ENCODE measurements at places on chromosomes 2 and 18. TPM values are rescaled to one million over a fixed set of nuclear protein-coding genes. Genes with fewer than 3 reads are reported as not detected.

CYP26B1 gene
- total RNA-seq = 0.19 TPM

UGT1A5 gene
- not detected for total RNA-seq

POMC gene
- total RNA-seq = 0.85 TPM

ACMSD gene
- total RNA-seq = 0.28 TPM

LOXHD1 gene
- total RNA-seq = not detected

PKDCC gene
- 25.1 TPM for total RNA-seq

LRP2 gene
- under 0.01 TPM for total RNA-seq

IFIH1 gene
- 8.5 TPM for total RNA-seq

CYTIP gene
- total RNA-seq = 5.9 TPM

ANKRD29 gene
- total RNA-seq = 3.9 TPM

BCL11A gene
- 0.19 TPM for total RNA-seq

CHRND gene
- total RNA-seq = not detected

ELOA2 gene
- total RNA-seq = not detected

CPO gene
- under 0.01 TPM for total RNA-seq

ERMN gene
- total RNA-seq = 0.28 TPM

Data from regular cardiac myocyte (primary cell).